ENCODE measurements at places on chromosomes 5 and 9.

DNA sequence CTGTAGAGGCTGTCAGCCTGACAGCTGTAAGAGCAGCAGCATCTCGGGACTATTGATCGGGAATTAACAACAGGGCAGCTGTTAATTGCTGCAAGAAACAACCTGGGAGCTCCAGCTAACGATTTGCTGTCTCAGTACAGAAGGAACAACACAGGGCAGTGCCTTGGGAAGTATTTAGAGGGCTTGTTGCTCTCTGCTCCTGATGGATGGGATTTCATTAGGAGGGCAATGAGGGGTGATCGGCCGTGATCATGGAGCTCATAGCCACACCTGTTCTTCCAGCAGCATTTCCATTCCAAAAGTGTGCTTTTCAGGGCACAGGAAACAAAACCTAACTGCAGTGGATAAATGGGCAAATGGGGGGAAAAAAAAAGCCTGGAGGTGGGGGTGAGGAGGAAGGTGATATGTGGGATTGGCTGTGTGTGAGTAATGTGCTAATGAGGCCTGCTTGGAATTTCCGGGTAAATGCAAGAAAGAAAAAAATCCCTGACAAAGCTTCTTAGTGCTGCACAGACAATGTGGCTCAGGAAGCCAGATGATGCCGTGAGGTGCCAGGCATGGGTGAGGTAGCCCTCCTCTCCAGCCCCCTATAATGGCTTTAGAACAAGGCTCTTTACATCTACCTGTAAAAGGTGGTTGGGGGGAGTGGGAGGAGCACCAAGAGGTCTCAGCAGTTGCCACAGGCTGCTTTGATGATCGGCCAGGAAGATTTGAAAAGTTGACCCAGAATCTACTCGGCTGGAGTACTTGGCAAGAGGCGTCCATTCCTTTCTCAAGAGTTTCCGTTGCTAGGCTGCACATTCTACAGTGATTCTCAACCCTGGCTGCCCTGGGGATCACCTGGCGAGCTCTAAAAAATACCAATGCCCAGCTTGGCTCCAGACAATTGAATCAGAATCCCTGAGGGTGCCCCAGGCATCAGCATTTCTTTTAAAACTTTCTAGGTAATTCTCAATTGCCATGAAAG is 139.5 kb upstream of the KLF9 start:
- DNase-seq = no peak

DNA sequence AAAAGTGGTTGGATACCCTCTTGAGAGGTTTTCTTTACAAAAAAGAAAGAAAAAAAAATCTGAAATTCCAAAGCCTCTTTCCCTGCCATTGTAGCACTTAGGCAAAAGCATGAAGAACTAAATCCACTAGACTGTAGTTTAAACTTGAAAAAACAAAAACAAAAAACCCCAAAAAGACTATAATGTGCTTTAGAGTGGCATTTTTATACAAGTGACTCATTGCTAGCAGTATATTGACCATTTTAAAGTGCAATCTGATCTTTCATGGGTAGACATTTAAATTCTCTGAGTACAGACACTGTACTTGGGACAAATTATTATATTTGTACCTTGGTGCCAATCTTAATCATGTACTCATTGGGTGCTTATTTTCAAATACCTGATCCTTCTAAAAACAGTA is 50.8 kb downstream of the NDFIP1 start:
- DNase-seq = no peak

DNA sequence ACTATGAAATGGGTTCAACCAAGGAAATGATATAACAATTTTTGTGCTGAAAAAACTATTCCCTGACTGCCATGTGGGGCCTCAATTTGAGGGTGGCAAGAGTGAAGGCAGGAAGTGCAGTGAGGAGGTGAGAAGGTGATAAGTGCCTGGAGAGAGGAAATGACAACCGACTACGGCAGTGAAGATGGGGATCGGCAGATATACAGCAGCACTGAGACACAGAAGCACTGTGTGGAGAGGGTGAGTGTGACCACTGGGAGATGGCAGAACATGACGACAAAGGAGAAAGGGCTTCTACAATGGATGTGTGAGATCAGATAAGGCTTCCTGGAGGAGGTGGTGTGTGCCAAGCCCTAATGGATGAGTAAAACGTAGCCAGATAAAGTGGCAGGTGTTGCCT is 271.8 kb downstream of the TRIM32 start:
- DNase-seq = no peak

DNA sequence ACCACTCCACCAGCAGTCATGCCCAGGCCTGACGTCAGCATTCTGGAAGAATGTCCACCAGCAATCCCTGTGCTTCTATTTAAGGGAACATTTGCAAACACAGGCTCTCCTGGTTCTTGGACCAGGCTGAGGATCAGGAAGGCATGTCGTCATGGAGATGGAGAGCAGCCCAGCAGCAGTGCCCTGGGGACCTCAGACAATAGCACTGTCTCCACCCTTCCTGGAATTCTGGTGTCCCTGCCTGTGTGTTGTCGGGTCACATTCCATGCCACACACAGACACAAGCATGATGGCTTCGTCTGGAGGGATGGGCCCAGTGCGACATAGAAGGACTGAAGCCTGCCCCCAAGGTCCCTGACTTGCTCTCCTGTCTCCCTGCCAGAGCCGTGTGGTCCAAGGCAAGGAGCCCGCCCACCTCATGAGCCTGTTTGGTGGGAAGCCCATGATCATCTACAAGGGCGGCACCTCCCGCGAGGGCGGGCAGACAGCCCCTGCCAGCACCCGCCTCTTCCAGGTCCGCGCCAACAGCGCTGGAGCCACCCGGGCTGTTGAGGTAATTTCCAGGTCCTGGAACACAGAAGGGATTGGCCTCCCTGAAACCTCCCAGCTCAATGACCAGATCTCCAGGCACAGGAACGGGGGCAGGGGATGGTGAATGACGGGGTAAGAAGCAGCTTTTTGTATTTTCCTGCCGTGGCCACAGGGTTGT is 43.8 kb downstream of the STOM start:
- no peak for DNase-seq

DNA sequence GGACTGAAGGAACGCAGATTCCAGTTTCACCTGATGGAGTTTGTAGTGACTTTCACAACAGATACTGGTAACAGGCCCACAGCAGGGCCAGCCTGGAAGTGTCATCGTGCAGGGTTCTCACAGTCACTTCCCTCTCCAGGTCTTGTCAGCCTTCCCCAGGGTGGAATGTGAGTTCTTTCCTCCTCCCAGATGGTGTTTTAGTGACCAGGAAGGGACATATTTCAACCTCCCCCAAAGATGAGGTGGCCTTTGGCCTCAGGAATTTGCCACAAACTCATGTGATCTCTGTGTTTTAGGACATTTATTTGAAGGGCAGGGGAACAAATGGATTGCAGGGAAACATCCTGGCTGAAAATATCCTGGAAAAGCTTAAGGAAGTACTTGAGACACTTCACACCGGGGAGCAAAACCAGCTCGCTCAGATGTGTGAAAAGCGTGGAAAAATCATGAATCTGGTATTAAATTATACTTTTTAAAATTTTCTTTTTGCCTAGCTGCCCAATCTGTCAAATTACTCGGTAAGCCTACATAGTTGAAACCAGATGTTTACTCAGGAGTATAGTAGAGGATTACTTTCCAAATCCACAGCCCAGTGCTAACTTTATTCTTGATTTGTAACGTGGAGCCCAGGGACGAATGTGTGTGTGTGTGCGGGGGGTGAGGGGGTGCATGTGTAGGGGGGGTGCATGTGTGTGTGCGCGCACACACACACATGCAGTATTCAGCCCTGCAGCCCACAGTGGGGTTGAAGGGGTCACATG is 66.8 kb downstream of the PTPDC1 start:
- no peak for DNase-seq

- no peak for DNase-seq
Observed at GRCh38 chr9:122113574-122113973, 20.5 kb upstream of the TTLL11 start.

DNA sequence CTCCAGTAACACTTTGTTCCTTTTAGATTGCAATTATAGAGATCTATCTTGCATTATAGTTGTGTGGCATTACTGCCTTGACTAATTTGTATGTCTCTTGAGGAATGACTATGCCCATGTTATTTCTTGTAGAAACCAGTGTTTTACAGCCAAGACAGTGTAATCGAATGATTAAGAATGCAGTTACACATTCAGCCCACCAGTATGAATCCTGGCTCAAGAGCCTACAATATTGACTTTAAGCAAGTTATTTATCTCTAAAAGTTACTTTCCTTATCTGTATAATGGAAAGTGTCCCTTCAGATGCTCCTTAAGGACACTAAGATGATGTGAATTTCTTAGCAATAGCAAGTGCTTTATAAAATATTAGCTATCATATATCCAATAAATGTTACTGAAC is 9.7 kb upstream of the SNX24 start:
- DNase-seq = no peak

GRCh38 chr5:161376034-161376433 is 170.5 kb downstream of the GABRB2 start:
- no peak for DNase-seq

All from NCI-H1930 (cell line).